EL (cell line): ENCODE measurements at places on chromosomes 11 and 22.

GRCh38 chr22:44891791-44892190, 118.0 kb downstream of the PHF21B start:
- no peak for DNase-seq

DNA sequence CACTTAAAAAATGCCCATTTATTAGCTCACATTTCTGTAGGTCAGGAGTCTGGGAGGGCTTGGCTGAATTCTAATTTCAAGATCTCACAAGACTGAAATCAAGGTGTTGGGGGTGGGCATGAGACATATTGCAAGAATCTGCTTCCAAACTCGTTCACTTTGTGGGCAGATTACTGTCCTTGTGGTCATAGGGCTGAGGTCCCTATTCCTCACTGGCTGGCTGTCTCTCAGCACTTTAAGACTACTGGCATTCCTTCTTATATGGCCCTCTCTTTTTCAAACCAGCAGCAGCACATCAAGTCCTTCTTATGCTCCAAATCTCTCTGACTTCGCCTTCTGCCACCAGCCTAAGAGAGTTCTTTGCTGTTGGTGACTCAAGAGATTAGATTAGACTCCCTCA, 27.8 kb upstream of the MYOD1 start:
- no peak for DNase-seq

- no peak for DNase-seq
Measured at GRCh38 chr11:80617156-80617555, 1176.3 kb upstream of the TENM4 start.

GRCh38 chr11:130322126-130322525, 7.4 kb upstream of the ZBTB44 start:
- no peak for DNase-seq
